Ecto neural progenitor cell (in vitro differentiated cells): ENCODE measurements at places on chromosomes 5 and 9.
A peak's percentile ranks its signal among the peaks of the same experiment; 100 is the strongest.

DNA sequence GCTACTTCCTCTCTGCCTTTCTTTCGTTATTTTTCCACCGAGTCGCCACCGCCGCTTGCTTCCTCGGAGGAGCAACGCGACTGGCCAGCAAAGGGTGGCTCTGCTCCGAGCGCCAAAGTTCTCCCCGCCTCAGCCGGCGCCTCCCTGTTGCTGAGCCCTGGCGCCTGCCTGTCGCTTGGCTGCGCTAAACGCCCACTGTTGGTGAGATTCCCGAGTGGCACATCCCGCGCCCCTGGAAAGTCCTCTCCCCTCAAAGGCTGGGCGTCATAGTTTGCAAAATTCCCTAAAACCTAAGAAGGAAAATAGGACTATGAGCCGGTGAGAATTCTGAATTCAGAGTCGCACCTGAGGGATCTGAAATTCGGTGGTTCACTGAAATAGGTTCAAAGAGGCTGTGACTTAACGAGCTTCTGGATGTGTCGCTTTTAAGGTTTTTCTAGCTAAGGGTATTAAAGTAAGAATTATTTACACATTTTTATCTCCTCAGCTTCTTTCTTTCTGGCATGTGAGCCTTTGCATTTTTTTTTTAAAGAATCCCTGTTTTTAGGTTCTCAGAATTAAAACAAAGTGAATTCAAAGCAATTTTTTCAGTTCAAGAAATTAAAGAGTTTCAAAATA is at the start of gene GRIN3A:
Gene GRIN3A (minus strand): TSS at position 82 of the 618 bp plus-strand sequence. CDS start 668 bp downstream, outside the sequence.
- DNase-seq: peak; percentile 67

DNA sequence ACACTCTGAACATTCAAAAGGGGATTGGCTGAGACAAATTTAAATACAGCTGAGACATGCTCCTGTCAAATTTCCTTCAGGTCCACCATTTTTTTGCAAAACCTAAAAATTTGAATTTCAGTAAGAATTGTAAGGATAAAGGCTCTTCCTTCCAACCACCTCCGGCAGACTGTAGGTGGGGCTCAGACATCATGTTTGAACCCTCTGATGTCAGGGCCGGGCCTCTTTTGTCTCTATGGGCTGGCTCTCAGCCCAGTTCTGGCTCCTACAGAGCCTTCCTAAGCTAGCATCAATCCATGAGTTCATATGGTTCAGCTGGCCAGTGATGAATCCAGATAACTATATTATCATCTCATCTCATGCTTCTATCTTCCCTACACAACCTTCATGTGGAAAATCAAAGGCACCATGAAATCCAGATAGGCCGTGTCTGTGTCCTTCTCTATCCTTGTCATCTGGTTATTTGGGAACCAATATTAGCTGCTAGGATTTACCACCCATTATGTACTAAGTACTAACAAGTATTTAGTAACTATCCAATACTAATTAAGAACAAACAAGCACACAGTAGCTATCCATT is 44.2 kb downstream of the NIPSNAP3B start:
- no peak for DNase-seq

- no peak for DNase-seq
Observed at GRCh38 chr5:92977846-92978540, 603.0 kb downstream of the NR2F1-AS1 start.

GRCh38 chr5:34891981-34892380 is 23.3 kb downstream of the RAD1 start:
- no peak for DNase-seq

DNA sequence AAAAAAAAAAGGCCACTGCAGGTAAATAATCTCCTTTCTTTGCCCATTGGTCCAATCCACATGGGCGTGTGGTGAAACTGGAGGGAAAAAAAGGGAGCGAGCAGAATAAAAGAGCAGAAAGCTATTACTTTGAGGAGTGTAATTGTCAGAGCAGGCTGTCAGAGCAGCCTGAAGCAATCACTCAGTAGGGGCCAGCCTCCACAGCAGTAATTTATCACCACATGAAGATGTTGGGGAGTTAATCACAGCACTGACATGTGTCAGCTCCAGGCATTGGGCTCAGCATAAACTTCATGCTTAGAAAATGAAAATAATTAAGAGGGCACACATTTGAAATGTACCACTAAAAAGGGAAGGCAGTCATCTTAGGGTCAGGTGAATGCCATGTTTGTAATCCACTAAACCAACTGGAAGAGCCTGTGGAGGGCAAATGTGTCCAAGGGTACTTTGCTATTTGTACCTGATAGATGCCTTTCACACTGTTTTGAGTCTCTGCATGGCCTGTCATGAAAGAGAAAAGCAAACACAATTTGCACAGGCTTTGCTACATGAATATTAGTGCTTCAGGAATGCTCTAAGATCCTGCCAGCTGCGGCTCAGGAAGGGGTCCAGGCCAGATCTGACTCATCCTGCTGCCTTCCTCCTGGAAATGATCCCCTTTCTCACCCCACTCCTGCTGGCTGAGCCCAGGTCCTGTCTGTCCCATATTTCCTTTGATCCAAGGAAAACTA is 2.9 kb upstream of the PTGER4 start:
- DNase-seq: no peak

- no peak for DNase-seq
Observed at GRCh38 chr9:124671861-124672260, 99.2 kb downstream of the NR6A1 start.

- no peak for DNase-seq
Observed at GRCh38 chr9:112817860-112818203, 67.3 kb downstream of the SNX30 start.

- no peak for DNase-seq
Observed at GRCh38 chr5:83015676-83016075, 61.5 kb downstream of the TMEM167A start.

DNA sequence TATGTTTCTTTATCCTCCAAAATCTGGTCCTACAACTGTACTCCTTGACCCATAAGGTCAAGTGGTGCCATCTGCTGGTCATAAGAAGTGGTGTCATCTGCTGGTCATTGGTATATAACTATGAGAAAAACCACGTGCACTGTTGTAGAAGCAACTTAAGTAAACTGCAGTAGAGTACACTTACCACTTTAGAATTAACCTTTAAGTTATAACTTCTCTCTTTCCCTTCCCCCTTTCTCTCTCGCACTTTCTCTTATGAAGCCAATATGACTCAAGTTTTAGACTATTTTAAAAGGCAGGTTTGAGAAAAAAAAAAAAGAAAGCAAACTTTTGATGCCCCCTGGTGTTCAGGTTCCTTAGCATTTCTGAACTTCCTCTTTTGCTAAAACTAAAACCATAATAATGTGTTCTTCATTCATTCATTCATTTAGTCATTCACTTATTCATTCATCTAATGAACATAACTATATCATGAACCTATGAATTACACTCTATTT is 12.8 kb upstream of the MTAP start:
- DNase-seq: no peak

DNA sequence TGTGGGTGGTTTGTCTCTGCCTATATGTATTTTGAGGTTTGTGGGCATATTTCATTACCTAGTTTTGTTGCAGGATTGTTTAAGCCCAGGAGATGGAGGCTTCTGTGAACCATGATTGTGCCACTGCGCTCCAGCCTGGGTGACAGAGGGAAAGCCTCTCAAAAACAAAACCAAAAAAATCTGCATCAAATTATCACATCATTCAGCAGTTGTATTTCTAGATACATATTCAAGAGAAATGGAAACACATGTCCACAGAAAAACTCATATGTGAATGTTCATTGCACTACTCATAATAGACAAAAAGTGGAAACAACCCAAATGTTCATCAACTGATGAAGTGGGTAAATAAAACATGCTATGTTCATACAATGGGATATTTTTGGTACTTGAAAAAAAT is 29.9 kb downstream of the HSPA4 start:
- DNase-seq: no peak

DNA sequence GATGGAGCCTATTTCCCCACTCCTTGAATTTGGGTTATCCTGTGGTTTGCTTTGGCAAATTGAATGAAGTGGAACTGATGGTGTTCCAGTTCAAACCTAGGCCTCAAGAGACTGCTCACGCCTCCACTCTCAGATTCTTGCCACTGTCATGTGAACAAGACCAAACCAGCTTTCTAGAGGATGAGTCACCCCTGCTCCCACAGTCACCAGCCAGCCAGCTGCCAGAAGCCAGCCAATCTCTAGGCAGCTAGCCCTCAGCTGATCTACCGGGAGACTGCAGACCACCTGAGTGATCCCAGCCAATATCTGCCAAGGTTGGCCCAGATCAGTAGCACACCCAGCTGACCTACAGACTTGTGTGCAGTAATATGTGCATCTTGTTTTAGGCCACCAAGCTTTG is 300.6 kb downstream of the TMEM38B start:
- DNase-seq: no peak

GRCh38 chr5:15420201-15420600 is 79.8 kb upstream of the FBXL7 start:
- no peak for DNase-seq

DNA sequence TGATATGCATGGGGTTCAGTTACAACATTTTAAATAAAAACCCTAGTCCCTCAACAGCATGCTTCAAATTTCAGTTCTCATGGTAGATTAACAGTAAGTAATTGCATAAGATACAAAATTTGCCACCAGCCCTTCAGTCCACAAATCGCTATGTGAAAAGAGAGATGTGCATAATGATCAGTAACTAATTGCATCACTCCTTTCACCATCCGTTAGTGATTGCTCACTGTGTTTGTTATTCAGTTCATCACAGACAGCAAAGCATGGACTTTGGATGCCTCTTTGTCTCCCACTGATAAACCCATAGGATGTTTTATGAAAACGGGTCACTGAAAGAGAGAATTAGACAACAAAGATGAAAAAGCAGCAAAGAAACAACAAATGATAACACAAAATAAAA is 103.2 kb downstream of the MCTP1 start:
- no peak for DNase-seq

- no peak for DNase-seq
Observed at GRCh38 chr9:133264235-133264764, 10.7 kb downstream of the ABO start.

DNA sequence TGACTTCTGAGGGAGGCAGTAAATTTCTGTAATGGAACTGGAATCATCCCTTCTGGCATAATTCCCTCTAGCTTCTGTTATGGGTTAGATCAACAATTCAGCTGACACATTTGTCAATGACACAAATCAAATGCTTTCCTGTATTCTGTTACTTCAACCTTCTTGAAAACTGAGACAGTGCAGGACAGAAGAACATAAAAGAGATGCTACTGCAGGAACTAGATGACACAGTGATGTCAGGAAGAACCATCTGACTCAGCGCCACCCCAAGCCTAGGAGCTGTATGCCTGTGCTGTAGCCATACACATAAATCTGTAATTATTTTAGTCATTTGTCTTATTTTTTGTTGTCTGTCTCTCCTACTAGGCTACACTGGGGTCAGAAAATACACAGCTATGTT is 18.2 kb upstream of the CEP120 start:
- no peak for DNase-seq

DNA sequence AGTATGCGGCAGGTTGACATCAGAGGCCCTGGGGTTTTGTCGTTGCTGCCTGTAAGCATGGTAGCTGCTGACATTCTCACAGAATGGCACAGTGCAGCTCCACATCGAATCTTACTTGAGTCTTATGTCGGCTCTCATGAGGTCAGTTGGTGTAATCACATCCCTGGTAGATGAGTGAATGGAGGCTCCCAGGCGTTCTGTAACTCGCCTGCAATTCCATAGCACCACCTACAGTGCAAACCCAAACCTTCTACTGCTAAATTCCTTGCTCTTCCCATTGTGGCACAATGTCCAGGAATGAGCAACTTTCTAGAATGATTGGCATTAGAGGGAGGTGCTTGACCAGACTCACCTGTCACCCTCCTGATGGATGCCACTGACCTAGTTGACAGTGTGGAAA is 578.4 kb downstream of the CCDC171 start:
- no peak for DNase-seq

DNA sequence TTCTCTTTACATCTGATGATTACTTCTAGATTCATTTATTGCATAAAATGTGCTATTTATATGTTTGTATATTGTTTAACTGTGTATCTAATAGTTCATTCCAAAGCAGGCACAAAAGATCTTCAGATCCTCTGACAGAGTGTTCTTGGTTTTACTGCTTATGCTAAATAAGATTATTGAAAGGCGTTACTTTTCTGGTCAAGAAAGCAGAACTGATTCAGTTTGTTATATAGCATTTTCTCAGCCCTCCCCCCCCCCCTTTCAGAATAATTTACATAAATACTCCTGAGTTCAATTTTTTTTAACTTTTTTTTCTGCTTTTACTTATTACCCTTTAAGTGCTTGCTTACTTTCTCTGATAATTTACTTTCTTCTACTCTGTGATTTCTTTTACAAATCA is 15.4 kb downstream of the CDC42SE2 start:
- DNase-seq: no peak

GRCh38 chr5:67170767-67171166 is 25.8 kb downstream of the CD180 start:
- no peak for DNase-seq

- DNase-seq: peak; percentile 94
Observed at GRCh38 chr5:177366528-177367322, 9.0 kb downstream of the RGS14 start.

- peak; percentile 47 for DNase-seq
Observed at GRCh38 chr9:133226219-133227171, 17.4 kb upstream of the OBP2B start.

GRCh38 chr5:155836089-155836803 is 490.7 kb upstream of the SGCD start:
- DNase-seq: no peak

DNA sequence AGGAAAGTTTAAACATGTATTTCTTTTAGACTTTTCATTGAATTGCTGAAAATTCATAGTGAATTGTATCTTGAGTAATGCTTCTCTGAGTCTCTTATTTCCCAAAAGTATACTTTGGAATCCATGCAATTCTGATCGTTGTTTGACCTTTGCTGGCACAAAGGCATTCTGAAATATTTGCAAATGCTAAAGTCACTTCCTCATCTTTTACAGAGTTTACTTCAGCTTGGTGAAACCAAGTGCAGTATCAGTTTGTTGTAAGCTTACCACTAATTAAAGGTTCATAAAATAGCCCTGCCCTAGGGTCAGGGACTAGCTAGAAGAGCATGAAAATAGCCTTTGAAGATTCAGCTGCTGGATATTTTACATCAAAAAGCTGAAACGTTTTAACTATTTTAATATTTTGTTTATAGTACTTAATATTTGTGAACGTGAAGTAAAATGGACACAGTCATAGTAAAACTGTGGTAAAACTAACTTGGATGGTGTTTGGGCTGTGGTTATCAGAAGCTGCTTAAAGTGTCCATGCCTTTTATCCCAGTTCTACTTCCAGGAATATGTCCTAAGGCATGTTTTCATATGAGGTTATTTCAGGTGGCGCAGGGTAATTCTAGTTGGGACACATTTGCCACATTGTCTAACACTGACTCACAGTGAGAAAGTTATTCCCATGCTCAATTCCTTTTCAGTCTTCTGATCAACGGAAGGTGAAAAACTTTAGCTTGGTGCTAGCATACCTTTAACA is 45.3 kb downstream of the SLC22A5 start:
- no peak for DNase-seq

- DNase-seq: no peak
Observed at GRCh38 chr9:85640425-85640824, 101.3 kb downstream of the AGTPBP1 start.
